ENCODE measurements at places on chromosomes 1 and 21.

- no peak for DNase-seq
These were observed 16.2 kb downstream of the GIPC2 start for GRCh38 chr1:78061825-78062523.

- DNase-seq: peak; percentile 49
These were observed 182.4 kb downstream of the MIS18A start for GRCh38 chr21:32096411-32096810.

GRCh38 chr1:167136191-167136614 lies 42.3 kb downstream of the STYXL2 start:
- no peak for DNase-seq

DNA sequence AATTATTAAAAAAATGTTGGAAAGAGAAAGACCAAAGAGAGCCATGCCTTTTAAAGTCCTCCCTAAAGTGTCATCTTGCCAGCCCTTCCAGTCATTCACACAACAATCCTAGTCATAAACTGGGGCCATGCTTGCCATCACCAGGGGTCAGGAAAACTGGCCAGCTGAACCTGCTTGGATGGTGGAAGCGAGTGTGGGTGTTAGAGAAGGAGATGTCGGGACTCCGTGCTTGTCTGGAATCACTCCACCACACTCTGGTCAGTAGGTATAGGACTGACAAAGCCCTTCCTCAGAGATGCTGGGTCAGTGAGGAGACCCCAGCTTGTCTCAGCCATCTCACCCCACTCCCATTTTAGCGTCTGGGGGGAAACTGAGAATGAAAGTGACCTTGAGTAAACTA lies 3.3 kb upstream of the HAPLN2 start:
- DNase-seq: no peak

DNA sequence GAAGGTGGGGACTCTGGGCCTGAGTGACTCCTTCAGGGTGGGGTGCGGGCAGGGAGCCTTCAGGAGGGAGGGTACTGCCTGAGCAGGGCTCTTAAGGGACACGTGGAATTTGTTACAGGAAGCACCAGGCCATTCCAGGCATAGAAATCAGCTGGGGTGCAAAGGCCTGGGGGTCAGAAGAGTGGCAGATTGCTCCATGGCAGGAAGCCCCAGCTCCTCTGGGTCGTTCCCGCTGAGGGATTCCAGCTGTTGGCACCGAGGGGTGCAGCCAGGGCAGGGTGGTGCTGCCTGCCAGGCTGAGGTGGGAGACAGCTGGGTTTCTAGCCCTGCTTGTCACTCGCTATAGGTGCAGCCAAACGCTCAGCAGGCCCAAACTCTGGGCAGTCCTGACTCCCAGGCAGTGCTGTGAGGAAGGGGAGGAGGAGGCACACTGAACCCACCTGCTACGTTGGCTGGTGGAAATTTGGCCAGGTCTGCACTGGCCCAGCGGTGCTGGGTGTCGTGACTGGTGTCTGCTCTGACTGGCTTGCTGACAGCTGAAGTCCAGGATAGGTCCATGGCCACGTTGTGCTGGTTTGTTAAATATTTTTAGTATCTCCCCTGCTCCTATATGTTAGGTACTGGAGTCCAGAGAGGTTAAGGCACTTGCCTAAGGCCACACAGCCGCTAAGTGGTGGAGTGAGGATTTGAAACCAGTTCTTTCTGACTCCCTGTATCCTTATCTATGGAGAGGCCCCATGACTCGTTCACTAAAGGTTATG lies 19.3 kb downstream of the TNFRSF1B start:
- DNase-seq: no peak

DNA sequence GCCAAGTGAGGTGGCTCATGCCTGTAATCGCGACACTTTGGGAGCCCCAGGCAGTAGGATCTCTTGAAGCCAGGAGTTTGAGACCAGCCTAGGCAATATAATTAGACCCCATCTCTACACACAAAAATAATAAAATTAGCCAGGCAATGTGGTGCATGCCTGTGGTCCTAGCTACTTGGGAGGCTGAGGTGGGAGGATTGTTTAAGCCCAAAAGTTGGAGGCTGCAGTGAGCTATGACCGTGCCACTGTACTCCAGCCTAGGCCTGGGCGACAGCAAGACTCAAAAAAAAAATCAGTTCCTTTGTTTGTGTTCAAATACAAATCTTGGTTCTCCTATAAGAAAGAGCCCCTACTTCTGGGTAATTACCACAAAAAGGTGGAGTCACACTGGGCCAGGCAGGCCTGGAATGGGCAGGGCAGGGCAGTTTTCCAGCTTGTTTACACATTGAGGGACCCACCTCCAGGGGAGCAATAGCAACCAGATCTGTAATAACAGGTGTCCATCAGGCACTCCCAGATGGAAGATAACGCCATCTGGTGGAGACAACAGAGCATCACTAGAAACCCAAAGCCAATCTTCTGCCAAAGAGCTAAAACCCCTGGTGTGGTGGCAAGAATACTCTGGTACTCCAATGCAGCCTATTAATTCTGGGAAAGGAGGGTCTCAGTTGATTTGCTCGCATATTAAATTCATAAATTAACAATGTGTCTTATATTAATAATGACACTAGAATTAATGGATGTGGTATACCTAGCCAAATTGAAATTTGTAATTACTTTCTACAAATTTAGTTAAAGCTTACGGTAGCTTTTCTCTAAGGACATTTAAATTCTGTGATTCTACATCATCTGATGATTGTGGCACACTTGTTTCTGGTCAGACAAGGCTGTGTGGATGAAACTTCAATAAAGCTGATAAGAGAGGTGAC lies 13.2 kb downstream of the PPP1R15B start:
- DNase-seq: peak; percentile 89

DNA sequence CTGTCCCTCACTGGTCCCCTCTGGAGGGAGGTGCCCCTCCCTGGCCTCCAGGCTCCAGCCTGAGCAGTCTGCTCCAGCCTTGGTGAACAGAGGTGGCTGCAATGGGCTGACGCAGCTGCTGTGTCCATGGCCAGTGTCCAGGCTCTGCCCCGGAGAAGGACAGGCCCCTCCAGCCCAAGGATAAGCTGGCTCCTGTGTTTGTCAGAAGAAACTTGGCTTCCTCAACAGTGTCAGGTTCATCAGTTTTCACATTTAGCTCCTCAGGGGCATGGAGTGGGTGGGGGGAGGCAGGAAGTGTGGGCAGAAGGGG lies 402.8 kb downstream of the MATN1 start:
- no peak for DNase-seq

- DNase-seq: no peak
These were observed 4.8 kb upstream of the SPRR5 start for GRCh38 chr1:152942161-152942560.

- DNase-seq: no peak
These were observed 219.7 kb downstream of the NFIA start for GRCh38 chr1:61301824-61302657.

DNA sequence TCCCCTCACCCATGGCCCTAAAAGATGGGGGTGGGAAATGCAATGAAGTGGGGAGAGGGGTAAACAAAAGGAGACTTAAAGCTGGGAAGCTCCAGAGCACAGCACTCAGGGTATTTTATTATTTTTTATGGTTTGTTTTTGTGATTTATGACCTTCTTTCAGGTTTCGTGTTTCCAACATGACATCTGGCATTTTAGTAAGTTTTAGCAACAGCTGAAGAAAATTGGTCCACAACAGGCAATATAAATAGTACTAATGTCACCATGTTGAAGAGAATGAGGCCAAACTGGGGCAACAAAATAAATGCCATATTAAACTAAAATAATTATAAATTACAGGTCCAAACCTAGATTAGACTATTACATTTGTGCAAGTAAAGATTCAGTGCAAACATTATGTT lies 56.3 kb downstream of the TBX15 start:
- DNase-seq: no peak

DNA sequence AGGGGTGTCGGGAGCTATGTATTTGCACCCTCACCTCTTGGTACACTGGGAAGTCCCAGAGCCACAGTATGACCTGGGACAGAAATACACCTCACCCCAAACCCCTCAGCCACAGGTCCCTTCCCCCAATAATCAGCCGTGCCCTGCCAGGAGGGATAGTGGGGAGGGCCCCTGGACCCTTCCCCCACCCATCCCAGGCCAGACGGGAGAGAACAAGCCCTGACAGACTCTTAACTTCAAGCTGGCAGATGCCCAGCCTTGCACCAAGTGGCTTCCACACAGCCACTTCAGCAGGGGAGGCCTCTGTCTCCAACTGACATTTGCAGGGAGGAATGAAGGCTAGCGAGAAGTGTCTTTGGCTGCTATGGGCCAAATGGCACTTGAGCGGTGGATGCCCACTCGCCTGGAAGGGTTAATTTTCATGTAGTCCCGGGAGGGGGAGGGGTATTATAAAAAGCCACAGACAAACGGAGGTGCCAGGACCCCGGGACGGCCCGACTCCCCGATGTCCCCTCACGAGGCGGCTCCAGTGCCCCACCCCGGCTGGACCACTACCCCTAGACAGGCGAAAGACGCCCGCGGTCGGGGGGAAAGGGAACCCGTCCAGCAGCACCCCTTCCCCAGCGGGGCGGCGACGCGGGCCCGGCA lies 495 bp downstream of the SYNC start:
- DNase-seq: peak; percentile 95

- DNase-seq: no peak
These were observed 354.8 kb upstream of the BRINP3 start for GRCh38 chr1:190832511-190832910.

- DNase-seq: no peak
These were observed 4.1 kb upstream of the REG4 start for GRCh38 chr1:119815361-119815760.

GRCh38 chr1:68078647-68079046 lies 28.2 kb upstream of the DIRAS3 start:
- no peak for DNase-seq

DNA sequence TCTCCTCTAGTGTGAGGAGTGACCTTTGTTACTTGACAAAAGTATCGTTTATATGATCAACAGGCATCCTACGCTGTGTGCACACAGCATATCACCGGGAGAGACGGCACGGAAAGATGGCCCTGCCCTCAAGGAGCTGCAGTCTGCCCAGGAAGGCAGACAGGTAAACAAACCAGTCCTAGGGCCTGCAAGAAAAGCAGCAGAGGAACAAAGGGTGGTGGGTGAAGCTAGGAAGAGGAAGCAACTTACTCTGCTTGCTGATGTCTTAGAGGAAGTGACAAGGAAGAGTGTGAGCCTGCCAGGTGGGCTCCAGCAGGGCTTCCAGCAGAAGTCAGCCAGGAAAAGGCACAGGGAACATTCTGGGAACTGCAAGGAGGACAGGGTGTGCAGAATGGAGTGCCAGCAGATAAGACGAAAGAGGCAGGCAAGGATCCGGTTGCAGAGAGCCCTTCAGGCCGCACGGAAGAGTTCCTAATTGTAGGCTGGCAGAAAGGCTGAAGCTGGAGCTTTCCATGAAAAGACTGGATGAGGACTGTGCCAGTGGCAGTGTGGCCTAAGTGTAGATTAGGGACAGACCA lies 106.7 kb downstream of the SLC45A1 start:
- no peak for DNase-seq

Data from NCI-H524 (cell line).